ENCODE measurements at places on chromosomes 7 and 10.

GRCh38 chr10:86037096-86037495 lies 329.5 kb downstream of the GRID1 start:
- H3K4me3 ChIP-seq: no peak overlapping the region
- no peaks in the 10 kb centered on the region for H3K27me3 ChIP-seq
- no peaks in the 10 kb centered on the region for H3K4me1 ChIP-seq
- H3K27ac ChIP-seq: no peak overlapping the region
- no peaks in the 10 kb centered on the region for H3K36me3 ChIP-seq

DNA sequence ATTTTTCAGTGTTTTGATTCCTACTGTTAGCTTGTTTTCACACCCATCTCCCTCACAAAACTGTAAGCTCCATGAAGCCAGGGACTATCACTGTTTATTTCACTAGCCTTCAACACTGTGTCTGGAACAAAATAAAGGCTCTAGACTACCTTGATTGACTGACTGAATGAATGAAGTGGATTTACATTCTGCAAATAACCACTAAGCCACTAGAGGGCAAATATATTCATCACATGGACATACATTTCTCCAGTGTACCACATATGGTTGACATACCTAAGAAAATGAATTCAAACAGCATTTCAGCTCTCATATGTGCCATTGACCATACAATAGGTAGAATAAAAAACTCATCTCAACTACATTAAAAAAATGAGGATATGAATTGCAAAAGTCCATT lies 185.9 kb downstream of the RAB11FIP2 start:
- H3K27me3 ChIP-seq: peaks cover 5% of the 10 kb centered on the region
- DNase-seq: peak; percentile 15
- no peaks in the 10 kb centered on the region for H3K4me1 ChIP-seq
- H3K27ac ChIP-seq: no peak overlapping the region

DNA sequence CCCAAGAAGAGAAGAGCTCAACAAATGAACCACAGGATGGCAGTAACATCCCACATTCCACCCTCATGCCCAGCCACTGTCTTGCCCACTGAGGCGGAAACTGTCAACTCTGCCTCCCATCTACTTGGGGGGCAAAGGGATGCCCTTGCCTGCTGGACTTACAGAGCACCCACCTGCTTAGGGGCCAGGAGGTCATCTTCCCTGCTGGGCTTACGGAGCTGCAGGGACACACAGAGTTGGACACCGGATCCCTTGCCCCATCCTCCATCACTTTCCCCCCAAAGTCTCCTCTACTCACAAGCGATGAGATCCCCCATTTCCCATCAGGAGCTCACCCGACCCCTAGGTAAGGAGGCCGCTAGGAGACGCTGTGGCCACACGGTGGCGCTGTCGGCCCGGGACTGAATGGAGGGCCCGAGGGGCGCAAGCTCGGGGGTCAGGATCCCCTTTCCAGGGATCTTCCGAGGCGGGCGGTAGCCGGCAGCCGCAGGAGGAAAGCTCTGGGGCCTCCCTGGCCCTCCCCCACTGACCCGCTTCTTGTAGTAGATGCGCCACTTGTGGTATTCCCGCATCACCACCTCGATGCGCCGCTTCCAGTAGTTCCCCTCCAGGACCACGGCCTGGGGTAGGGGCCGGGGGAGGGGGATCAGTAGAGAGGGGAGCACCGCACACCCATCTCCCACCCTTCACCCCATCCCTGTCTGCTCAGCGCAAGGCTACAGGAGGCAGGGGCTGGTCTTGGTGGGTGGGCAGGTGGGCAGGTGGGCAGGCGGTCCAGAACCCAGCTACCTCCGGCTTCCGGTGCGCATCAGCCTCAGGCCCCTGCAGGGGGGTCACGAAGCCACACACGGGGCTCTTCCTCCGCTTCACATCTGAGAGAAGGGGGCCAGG lies 17.3 kb downstream of the MLXIPL start:
- H3K4me1 ChIP-seq: peaks cover 42% of the 10 kb centered on the region
- H3K27me3 ChIP-seq: no peaks in the 10 kb centered on the region
- no peak overlapping the region for H3K27ac ChIP-seq
- peaks cover 10% of the 10 kb centered on the region for H3K36me3 ChIP-seq
- DNase-seq: peak; percentile 33

GRCh38 chr10:79003183-79004100 lies 65.3 kb upstream of the ZMIZ1 start:
- H3K27me3 ChIP-seq: peaks cover 51% of the 10 kb centered on the region
- no peak overlapping the region for H3K27ac ChIP-seq
- DNase-seq: no peak
- no peaks in the 10 kb centered on the region for H3K36me3 ChIP-seq
- H3K4me3 ChIP-seq: no peak overlapping the region

- H3K4me3 ChIP-seq: no peak overlapping the region
- peaks cover 9% of the 10 kb centered on the region for H3K4me1 ChIP-seq
- DNase-seq: no peak
- H3K27ac ChIP-seq: no peak overlapping the region
Observed at GRCh38 chr7:158272509-158273137, 315.0 kb downstream of the PTPRN2 start.

DNA sequence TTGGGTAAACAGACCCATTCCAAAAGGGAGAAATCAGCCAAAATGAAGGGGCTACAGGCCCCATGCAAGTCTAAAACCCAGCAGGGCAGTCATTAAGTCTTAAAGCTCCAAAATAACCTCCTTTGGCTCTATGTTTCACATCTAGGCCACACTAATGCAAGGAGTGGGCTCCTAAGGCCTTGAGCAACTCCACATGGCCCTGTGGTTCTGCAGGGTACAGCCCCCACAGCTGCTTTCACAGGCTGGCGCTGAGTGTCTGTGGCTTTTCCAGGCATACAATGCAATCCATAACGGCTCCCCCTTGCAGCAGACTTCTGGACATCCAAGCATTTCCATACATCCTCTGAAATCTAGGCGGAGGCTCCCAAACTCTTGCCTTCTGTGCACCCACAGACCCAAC lies 9.0 kb downstream of the TMEM243 start:
- no peak overlapping the region for H3K4me3 ChIP-seq
- H3K36me3 ChIP-seq: peaks cover 18% of the 10 kb centered on the region
- no peaks in the 10 kb centered on the region for H3K27me3 ChIP-seq
- H3K4me1 ChIP-seq: peaks cover 9% of the 10 kb centered on the region

GRCh38 chr10:67288688-67289410 lies 363.0 kb downstream of the LRRTM3 start:
- H3K4me3 ChIP-seq: no peak overlapping the region
- peaks cover 14% of the 10 kb centered on the region for H3K4me1 ChIP-seq
- peak; percentile 66 for DNase-seq
- no peak overlapping the region for H3K27ac ChIP-seq

GRCh38 chr10:120802935-120803334 lies 48.2 kb upstream of the WDR11 start:
- H3K36me3 ChIP-seq: no peaks in the 10 kb centered on the region
- H3K27me3 ChIP-seq: no peaks in the 10 kb centered on the region
- DNase-seq: no peak
- H3K27ac ChIP-seq: no peak overlapping the region
- no peaks in the 10 kb centered on the region for H3K4me1 ChIP-seq

DNA sequence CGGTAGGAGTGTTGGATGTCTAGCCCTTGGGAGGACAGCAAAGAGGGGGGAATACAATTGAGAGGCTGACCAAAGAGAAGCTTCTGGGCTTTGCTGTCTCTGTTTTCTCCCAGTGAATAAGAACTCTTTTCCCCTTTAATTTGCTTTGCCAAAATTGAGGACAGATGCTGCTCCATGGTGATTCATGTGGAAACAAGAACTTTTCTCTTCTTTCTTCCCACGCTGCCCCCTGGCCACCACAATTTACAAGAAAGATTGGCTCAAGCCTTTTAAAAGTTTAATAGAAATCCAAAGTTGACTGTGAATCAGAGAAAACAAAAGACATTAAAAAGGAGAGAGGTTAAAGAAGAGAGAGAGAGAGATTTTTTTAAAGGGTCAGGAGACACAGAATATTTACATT lies 49.0 kb downstream of the PRR15 start:
- no peaks in the 10 kb centered on the region for H3K27me3 ChIP-seq
- H3K36me3 ChIP-seq: no peaks in the 10 kb centered on the region
- H3K27ac ChIP-seq: no peak overlapping the region
- no peak overlapping the region for H3K4me3 ChIP-seq

- no peak overlapping the region for H3K27ac ChIP-seq
- no peak for DNase-seq
- peaks cover 5% of the 10 kb centered on the region for H3K4me1 ChIP-seq
- H3K27me3 ChIP-seq: no peaks in the 10 kb centered on the region
Observed at GRCh38 chr10:64682043-64682442, 1160.8 kb downstream of the REEP3 start.

DNA sequence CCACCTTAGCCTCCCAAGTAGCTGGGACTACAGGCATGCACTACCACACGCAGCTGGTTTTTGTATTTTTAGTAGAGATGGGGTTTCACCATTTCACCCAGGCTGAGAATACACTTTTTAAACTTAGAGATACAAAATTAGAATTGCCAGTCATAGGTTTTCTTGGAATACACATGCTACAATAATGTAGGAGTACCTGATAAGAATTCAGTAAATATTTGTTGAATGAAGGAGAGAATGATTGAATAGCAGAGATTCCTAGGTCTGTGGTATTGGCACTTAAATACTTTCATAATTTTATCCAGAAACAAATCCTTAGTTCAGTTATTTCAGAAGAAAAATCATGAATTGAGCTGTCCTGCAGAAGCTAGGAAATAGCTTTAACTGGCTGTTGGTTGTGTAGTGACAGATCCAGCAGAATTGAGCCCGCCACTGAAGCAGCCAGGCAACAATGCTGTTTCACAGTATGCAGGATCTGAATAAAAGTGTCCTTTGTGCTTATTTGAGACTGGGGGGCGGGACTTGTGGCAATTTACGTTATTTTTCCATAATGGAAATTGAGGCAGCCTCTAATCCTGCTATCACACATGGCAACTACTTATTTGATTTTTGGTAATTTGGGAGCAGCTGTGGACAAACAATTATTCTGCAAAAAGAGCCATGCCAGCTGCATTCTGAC lies 31.5 kb downstream of the NRF1 start:
- no peak for DNase-seq
- no peak overlapping the region for H3K27ac ChIP-seq

GRCh38 chr7:3896169-3896765 lies 595.2 kb downstream of the SDK1 start:
- H3K4me1 ChIP-seq: no peaks in the 10 kb centered on the region
- no peaks in the 10 kb centered on the region for H3K27me3 ChIP-seq
- no peak overlapping the region for H3K27ac ChIP-seq
- no peaks in the 10 kb centered on the region for H3K36me3 ChIP-seq
- DNase-seq: no peak

DNA sequence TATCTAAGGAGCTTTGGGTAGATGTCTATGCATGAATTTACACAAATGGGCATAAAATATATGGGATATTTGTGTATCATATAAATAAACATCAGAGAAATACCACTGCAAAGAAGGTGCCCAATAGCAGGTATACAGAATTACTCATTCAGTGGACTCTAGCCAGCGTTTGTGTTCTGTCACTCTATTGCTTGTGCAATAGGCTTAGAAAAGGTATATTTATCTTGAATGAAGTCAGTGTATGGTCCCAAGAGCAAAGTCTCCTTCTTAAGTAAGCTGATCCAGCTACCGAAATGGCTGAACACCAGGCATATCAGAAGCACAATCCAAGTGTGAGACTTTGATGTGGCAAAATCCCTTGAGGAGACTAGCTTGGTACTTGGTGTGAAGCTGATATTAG lies 1058.4 kb downstream of the SORCS1 start:
- no peaks in the 10 kb centered on the region for H3K4me1 ChIP-seq
- H3K27ac ChIP-seq: no peak overlapping the region
- H3K36me3 ChIP-seq: no peaks in the 10 kb centered on the region

DNA sequence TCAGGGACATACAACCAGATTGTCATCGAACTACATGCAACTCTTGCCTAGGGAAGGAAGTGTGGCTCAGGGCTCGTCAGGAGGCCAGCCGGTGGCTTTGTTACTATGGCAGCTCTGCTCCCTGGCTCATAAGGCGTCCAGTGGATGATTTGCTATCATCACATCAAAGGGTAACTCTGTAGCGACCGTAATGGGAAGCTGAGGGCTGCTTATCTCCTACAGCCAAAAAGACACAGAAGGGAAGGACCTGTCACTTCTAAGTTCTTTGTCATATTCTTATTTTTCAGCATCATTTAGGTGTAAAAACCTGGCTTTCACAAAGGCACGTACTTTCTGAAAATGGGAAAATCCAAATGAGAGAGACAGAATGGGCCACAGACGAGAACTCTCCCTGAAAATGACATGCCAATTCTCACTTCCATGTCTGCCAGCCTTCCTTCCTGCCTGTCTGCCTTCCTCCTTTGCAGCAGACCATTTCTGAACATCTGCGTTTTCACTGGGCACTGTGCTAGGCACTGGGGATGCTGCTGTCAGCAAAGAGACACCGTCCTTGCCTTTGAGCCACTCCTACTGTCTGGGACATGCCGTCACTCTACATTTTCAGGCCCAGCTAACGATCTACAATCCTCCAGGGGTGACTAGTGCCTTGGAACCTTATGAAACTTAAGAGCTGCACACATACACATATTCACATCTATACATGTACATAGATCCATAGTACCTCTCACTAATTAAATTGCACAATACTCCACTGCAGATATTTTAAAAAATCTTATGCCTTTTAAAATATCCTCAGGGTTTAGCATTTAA lies 26.9 kb downstream of the ENKUR start:
- no peak for DNase-seq
- H3K4me1 ChIP-seq: no peaks in the 10 kb centered on the region
- no peaks in the 10 kb centered on the region for H3K27me3 ChIP-seq

- peaks cover 20% of the 10 kb centered on the region for H3K27me3 ChIP-seq
- no peak within 1 kb of the TSS for H3K27ac ChIP-seq
- no peak for DNase-seq
Observed at GRCh38 chr10:26437637-26438461, at the start of gene APBB1IP. Gene APBB1IP, plus strand, starts transcription at chr10:26438341. Its CDS starts 53,986 bp downstream, at chr10:26492327.

- peaks cover 20% of the 10 kb centered on the region for H3K4me1 ChIP-seq
- no peaks in the 10 kb centered on the region for H3K36me3 ChIP-seq
- no peaks in the 10 kb centered on the region for H3K27me3 ChIP-seq
- no peak for DNase-seq
- H3K27ac ChIP-seq: no peak overlapping the region
- H3K4me3 ChIP-seq: no peak overlapping the region
Observed at GRCh38 chr10:33241351-33241750, 93.1 kb downstream of the NRP1 start.

DNA sequence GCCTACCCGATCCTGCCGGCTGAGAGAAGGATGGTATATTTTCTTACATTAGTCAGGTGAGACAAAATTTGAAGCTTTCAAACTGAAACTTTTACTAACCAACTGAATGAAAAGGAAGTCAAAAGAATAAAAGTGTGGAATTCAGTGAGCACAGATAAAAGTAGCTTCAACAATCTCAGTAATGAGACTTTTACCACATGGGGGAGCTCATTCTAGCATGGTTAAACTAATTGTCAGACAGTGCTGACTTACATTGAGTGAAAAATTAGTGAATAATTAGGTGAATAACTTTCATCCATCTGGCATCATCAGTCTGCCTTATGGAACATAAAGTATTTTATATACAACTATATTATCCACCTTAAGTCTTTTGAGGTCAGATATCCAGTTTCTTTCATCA lies 8.4 kb downstream of the FAM237B start:
- no peak overlapping the region for H3K4me3 ChIP-seq
- no peaks in the 10 kb centered on the region for H3K36me3 ChIP-seq
- no peaks in the 10 kb centered on the region for H3K27me3 ChIP-seq
- peaks cover 13% of the 10 kb centered on the region for H3K4me1 ChIP-seq

Data from HepG2 (cell line).